ENCODE measurements at places on chromosomes 5 and 9. TPM values are rescaled to one million over a fixed set of nuclear protein-coding genes. Genes with fewer than 3 reads are reported as not detected.

SURF2 gene
- polyA plus RNA-seq = 16.3 TPM

BARHL1 gene
- polyA plus RNA-seq = 0.01 TPM

TPPP gene
- 8.8 TPM for polyA plus RNA-seq

ENHO gene
- polyA plus RNA-seq = 10.6 TPM

OR2S2 gene
- polyA plus RNA-seq = not detected

SH3GL2 gene
- 2.4 TPM for polyA plus RNA-seq

SPATA31A1 gene
- polyA plus RNA-seq = 0.01 TPM

NKD2 gene
- polyA plus RNA-seq = 15.2 TPM

C5orf58 gene
- 1.0 TPM for polyA plus RNA-seq

CDC20B gene
- polyA plus RNA-seq = 0.15 TPM

WWC1 gene
- 28.6 TPM for polyA plus RNA-seq

GFRA3 gene
- polyA plus RNA-seq = 6.9 TPM

TRPM3 gene
- polyA plus RNA-seq = 0.57 TPM

- DNase-seq = peak; percentile 65
Measured at GRCh38 chr5:146048994-146049703, 56.2 kb downstream of the PLAC8L1 start.

GRCh38 chr5:154647761-154648145, 107.4 kb upstream of the LARP1 start:
- no peak for DNase-seq

- DNase-seq = no peak
Measured at GRCh38 chr9:136010176-136010575, 49.0 kb upstream of the UBAC1 start.

- no peak for DNase-seq
Measured at GRCh38 chr5:98121036-98121936, 652.2 kb upstream of the RGMB start.

- no peak for DNase-seq
Measured at GRCh38 chr5:35821513-35821912, 35.2 kb upstream of the IL7R start.

DNA sequence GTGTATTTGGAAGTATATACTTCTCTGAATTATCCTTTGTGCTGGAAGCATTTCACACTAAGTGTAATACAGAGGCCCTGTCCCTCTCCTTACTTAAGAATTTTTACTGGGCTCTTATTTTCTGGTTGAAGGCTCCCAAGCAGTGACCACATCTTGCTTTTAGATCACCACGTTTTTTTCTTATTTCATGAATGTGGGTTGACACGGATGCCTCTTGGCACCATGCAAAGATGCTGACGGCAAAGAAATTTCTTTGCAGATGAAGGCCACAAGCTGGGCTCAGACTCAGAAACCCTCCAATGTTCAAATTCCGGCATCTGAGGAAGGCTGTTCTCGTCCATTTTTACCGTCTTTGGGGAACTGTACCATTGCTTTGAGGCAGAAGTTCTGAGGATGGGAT, 168.5 kb downstream of the HMHB1 start:
- no peak for DNase-seq

- DNase-seq = no peak
Measured at GRCh38 chr9:1271367-1271766, 221.2 kb downstream of the DMRT2 start.

GRCh38 chr5:117888688-117889087, 1099.7 kb downstream of the DTWD2 start:
- DNase-seq = no peak

- DNase-seq = no peak
Measured at GRCh38 chr9:530681-531080, 310.8 kb upstream of the DMRT1 start.

GRCh38 chr9:121160025-121160424, 41.6 kb downstream of the RAB14 start:
- no peak for DNase-seq

DNA sequence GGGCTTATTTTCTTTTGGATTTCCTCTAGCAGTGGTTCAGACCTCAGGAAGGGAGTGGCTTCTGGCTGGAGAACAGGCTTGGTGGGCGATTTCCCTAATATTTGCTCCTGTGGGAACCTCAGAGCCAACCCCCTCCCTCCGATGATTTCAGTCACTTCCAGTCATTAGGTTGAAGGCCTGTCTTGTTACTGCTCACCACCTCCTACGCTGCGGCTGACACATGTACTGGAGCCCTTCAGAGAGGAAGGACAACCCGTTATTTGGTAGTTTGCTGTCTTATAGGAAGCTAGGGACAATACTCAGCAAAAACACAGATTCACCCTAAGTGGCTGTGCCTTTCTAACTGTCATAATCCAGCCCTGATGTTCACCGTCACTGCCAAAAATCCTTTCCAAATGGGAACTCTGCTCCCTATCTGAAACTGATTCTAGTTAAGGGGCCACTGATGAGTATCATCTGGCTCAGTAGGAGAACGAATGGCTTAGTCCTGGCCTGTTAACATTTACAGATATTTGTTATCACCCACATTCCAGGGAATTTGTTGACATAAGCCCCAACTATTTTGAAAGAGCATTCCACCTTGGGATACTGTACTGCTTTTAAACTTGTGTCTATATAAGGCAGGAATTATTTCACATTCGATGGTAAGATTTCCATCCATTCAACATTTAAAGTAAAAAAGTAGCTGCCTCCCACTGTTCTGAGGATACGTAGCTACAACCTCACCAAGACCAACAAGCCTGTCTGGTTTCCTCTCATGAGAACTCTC, 29.3 kb upstream of the ANKH start:
- DNase-seq = no peak

- no peak for DNase-seq
Measured at GRCh38 chr5:38911933-38912332, 66.1 kb downstream of the OSMR start.

DNA sequence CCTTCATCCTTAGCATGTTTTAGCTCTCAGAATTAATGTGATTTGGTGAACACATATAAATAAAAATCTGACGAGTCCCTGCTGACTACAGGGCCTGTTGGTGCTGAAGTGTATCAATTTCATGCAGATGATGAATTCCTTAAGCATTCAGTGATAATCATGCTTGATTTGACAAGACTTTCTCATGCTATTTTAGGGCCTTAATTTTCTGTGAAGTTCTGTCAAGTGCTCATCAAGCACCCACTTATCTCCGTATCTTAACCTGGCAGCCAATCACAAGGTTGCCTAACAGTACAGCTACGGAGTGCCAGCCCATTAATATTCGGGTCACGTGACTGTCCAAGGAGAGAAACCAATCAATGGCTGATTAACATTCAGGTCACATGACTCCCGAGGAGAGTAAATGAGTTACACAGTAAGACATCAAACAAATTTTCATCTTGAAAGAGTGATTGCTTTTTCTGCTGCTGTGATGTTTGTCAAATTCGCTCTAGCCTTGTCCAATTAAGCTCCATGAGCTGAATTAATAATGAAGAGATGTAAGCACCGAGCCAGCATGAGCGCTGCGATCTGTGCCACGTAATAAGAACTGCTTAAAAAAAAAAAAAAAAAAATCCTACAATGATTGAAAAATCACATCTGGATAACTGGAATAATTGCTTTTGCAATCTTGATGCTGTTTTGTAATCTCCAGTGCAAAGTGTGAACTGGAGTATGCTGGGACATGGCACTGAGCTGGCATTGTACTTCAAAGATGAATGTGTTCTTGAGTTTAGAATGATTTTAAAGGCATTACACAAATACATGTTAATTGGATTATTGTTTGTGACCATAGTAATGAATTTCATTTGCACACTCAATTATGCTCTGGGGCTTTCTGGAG, 104.3 kb upstream of the SPATA31D4 start:
- DNase-seq = no peak

- DNase-seq = no peak
Measured at GRCh38 chr9:95058121-95058785, 259.3 kb downstream of the FANCC start.

GRCh38 chr9:95783426-95783975, 92.0 kb upstream of the ERCC6L2 start:
- no peak for DNase-seq

DNA sequence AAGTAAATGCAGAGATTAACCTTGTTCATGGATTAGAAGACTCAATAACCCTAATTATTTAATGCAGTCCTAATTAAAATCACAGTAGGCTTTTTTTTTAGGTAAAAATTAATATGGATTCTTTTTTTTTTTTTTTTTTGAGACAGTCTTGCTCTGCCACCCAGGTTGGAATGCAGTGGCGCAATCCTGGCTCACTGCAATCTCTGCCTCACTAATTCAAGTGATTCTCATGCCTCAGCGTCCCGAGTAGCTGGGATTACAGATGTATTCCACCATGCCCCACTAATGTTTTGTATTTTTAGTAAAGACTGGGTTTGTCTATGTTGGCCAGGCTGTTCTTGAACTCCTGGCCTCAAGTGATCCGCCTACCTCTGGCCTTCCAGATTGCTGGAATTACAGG, 40.6 kb downstream of the DENND4C start:
- no peak for DNase-seq

DNA sequence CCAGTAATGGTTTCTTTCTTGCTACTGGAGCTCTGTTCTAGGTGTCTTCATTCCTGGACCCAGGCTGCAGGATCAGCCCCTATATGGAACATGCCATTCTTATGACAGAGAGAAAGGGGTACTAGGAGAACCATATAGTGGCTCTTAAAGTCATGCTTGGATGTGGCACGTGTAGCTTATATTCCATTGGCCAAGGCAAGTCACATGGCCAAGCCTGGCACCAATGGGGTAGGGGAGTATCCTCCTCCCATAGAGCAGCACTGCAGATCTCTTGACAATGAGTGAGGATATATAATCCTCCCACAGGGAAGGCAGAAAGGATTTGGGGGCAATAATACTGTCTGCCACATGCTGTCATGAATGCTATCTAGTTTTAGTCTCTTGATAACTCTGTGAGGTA, 193.3 kb downstream of the PALM2AKAP2 start:
- no peak for DNase-seq

DNA sequence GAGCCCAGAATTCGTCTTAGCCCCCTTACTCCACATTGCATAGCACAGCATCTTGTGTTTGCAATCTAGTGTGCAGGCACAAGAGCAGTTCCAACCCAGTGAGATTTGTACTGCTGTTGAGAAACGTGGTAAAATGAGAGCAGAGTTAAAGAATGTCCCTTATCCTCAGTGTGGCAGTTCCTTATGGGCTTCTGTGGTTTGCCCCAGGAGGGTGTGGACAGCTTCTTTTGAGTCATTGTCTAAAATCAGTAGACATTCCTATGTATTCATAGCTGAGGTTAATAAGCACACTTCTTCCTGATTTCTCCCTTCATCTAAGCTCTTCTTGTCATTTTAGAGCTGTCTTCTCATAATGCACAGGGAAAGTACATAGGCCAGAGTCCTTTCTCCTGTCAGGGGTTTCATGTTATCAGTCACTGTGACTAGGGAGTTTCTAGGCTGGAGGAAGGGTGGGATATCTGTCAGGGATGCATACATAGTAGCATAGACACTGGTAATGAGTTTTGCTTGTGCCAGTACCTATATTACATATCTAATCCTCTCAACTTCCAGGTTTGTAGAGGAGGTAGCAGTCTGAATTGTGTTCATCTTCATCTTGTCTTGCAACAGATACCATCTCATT, 2.0 kb upstream of the CAVIN4 start:
- no peak for DNase-seq
